SHP77 (cell line): ENCODE measurements at places on chromosomes 12 and 14.
A peak's percentile ranks its signal among the peaks of the same experiment; 100 is the strongest.

GRCh38 chr14:99155173-99156089, 116.6 kb downstream of the BCL11B start:
- DNase-seq: no peak

DNA sequence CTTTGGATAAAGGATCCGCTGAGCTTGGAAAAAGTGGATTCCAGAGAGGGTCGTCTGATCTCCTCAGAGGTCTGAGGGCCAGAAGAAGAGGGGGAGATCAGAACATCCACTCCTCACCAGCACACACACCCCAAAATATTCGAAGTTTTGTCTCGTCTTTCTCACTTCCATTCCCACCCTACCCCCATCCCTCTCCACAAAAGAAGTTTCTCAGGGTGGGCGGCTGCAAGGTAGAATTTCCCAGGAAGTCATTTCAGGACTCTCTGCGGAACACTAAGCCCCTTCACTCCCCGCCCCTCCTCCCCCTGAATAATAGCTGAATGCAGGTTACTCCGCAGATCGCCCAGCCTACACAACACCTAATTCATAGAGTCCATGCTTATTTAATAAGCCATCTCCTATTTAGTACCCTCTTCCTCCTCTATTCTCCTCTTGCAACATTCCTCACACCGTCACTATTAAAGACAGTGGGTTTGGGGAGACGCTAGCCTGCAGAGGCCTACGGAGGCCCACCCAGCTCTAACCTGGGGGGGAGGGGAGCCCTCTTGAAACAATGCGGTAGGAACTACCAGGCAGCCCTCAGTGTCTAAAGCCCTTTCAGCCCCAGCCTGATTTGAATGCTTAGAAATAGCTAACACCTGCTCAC, 649 bp upstream of the SALL2 start:
- peak; percentile 45 for DNase-seq

DNA sequence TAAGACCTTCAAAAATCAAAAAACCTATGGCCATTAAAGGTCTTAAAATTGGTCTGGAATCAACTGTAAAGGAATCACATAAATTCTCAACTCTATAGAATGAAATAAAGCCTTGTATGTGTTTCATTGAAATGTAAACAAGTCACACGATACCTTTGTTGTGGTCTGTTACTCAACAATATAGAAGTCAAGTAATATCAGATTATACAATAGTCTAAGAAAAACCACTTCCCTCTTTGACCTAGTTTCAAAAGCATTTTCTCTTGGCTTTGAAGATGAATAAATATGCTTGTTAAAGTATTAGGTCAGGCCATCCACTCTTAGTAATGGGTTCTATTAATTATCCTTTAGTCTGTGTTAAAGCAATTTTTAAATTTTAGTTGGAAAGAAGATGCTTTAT, 79.8 kb upstream of the DIO2 start:
- DNase-seq: no peak

GRCh38 chr14:81187832-81188522, 32.8 kb downstream of the GTF2A1 start:
- DNase-seq: no peak

DNA sequence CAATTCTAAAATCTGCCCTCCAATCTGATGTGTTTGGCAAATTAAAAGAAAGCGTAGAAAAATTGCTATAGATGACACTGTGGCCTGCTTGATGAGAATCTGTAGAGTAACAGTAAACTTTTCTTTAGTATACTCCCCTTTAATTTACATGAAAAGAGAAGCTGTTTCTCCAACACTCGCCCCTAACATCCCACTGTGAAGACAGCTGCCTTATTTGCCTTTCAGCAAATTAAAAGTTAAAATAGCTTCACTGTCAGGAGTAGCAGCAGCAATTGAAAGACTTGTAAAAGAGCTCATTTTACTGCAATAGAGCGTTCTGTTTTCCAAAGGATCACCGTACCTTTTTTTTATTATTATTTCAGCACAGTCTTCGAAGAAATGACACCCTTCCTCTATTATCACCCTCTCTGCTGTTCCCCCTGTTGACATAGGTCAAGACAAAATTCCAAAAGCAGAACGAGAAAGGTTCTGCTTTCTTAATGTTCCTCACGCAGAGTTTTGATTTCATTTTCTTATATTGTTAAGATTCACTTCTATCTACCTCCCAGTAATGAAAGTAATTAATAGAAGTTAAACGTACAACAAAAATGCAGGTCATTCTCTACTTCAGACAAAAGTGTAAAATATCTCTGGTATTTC, 153.5 kb upstream of the USP15 start:
- no peak for DNase-seq

DNA sequence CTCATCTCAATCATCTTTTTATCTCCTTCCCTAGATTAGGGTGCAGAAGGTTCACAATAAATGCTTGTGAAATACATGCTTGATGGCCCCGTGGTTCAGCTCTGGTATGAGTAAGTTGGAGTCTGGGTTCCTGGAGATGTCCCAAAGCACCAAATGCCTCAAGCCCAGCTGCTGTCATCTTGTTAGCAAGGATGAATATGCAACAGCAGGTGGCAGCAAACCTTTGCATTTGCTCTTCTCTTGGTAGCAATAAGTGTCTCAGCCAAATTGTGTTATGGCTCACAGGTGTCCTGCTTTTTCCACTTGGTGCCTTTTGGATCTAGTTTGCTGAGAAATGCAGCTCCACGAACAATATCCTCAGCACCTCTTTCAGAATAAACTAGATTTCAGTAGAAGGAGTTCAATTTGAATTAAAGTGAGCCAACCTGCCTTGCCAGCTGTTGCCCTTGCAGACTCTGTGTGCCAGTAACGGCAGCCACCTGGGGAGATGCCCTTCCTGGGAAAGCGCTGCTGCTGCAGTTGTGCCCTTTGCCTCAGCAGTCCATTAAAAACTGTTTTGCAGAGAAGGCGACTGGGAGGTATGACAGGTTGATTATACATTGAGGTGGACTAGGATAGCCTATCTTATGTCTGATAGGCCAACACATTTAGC, 417.3 kb downstream of the SNAPC1 start:
- peak; percentile 55 for DNase-seq

DNA sequence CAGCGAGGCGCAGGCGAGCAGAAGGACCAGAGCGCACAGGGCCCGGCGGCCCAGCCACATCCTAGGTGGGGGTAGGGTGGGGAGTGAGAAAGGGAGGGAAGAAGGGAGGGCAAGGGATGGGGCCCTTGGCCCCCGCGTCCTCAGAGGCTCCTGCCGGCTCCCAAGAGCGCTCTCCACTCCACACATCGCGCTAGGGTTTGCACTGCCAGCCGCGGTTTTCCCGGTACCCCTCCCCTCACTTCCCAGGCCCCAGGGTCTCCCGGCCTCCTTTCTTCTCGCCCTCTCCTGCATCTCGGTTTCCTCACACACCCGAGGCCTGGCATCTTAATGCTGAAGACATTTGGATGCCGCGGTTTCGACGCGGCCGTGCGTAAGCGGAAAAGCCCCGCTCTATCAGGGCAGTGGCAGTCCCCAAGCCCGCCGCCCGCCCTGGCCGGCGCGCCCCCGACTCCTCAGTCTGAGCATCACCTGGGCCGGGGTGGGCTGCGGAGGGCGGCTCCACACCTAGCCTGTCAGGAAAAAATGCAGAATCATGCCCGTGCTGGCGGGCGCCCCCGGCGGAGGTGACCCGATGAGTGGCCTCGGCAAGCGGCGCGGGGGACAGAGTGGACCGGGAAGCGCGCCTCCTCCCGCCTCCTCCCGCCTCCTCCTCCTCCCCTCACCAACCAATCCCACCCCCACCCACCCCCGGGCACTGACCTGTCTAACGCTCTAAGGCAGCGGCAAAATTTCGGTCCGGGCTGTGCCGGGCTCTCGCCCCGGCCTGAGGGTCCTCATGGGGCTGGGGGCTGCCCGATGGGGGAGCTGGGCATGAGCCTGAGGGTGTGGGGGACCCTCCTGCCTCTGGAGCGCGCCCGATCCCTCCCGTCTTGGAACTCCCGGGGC, 686 bp downstream of the B4GALNT1 start:
- no peak for DNase-seq

DNA sequence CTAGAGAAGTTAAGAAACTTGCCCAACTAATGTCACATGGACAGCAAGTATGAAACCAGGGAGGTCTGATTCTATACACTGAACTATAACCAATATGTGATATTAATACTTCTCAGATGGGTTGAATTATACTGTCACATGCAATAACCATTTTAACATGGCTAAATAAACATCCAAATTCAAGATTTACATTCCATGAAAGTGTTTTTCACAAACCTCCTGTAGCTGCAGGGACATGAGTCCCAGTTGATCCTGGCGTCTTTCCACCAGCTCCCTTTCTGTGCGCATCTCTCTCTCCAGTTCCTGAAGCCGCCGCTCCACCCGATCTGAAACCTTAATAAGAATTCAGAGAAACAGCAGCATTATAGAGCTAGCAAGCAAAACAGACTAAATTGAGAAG, 79.0 kb downstream of the CEP128 start:
- DNase-seq: no peak

- DNase-seq: no peak
Observed at GRCh38 chr14:97956581-97957340, 1159.6 kb downstream of the VRK1 start.

DNA sequence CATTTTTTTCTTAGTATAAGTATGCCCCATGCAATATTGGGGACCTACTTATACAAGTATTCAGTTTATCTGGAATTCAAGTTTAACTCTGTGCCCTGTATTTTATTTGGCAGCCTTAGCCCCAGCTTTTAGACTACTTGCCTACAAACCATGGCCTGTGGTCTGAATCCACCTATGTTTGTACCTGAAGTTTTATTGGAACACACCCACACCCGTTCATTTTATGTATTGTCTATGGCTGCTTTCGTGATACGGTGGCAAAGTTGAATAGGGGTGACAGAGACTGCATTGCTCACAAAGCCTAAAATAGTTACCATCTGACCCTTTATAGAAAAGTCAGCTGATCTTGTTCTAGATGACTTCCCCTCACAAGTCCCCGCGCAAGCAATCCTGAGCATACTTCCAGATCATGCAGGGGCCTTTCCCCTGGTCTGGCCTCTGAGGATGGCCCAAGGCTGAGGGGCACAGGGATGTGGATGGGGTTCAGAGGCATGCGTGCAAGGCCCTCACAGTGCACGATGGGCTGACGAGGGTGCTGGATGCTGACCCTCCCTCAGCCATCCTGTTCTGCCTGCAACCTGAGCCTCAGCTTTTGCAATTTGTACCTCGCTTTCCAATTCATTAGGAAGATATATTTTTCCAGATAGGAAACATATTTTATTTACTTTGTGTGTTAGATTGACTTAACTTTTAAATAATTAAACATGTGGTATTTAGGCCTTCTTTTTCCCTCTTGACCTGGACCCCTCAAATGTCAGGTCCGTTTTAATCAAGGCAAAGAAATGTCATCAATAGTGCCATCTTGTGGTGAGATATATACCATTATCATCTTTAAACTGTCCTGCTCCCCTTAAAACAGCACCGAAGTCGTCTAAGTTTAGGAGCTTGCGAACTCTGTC, 527.3 kb upstream of the CCDC196 start:
- DNase-seq: peak; percentile 4

- DNase-seq: no peak
Observed at GRCh38 chr12:102197789-102198188, at the start of gene PMCH. Gene PMCH, minus strand, starts transcription at chr12:102197833. Its CDS starts 63 bp downstream, at chr12:102197770.

- no peak for DNase-seq
Observed at GRCh38 chr14:22448905-22449599, 140.0 kb downstream of the DAD1 start.

GRCh38 chr14:65478596-65478995, 66.1 kb downstream of the FUT8 start:
- no peak for DNase-seq

- no peak for DNase-seq
Observed at GRCh38 chr14:30114051-30114450, 186.4 kb upstream of the PRKD1 start.

DNA sequence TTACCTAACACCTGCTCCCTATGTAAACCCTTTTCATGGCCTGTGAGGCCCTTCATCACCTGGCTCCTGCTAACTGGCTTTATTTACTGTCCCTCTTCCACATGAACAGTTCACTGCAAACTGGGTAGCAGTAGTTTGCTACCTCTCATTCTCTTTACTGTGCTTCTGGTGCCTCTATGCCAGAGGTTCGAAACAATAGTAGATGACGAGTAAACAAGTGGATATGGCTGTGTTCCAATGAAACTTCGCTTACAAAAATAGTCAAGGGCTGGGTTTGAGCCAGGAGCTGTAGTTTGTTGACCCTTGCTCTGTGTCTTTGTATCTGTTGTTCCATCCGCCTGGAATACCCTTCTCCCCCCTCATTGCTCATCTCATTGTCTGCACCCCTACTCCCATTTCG, 233.6 kb upstream of the RMST start:
- DNase-seq: peak; percentile 97

DNA sequence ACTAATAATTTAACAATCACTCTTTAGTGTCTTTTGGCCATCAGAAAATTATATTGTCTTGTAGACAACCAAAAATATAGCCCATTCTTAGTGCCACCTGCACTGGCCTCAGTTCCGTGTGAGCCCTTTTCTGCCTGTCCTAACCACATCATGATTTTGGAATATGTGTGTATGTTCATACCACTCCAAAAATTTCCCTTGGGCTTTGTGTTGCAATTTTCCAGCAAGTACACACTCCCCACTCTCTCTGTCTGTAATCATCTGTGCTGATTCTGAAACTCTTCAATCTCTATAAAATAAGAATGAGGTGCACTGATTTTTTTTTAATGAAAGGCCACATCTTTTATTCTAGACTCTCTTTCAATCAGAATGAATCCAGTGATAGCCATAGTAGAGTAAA, 196.0 kb downstream of the PIK3C2G start:
- DNase-seq: no peak

GRCh38 chr14:70599345-70599744, 1.1 kb downstream of the MED6 start:
- no peak for DNase-seq

- DNase-seq: no peak
Observed at GRCh38 chr14:81960781-81961180, 427.1 kb upstream of the SEL1L start.

- DNase-seq: no peak
Observed at GRCh38 chr14:95496690-95497259, 19.7 kb downstream of the SYNE3 start.

- DNase-seq: peak; percentile 9
Observed at GRCh38 chr12:77615332-77615731, 215.4 kb upstream of the NAV3 start.

DNA sequence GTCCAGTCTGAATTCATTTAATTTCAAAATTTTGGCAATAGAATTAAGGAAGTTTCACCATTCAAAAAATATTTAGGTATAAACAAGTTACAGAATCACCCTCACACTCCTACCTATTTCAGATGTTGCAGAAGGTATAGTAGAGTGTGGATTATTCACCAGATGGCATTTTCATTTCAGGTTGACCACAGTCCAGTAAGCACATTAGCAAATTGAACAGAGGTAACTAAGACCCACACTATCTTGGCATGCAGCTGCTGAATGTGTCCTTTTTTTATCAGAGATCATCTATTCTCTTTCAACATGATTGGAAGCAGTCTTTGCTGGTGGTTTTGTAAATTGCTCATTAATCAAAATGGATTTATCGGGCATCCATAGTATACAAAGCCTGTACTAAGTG, 151.8 kb upstream of the GARIN6 start:
- no peak for DNase-seq

DNA sequence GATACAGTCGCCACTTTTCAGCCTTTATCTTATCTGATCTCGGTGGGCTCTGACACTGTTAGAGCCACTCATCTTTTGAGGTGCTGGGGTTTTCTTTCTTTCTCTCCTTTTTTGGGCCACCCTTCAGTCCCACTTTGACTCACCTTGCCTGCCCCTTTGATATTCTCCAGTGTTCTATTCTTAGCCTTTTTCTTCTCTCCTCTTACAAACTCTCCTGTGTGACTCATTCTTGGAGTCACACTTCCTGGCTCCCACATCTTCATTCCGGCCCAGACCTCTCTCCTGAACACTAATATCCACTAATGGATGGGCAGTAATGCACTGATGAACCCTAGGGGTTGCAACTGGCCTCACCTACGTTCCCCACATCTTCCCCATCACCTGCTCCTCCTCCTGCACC, 2.2 kb upstream of the DCD start:
- no peak for DNase-seq
